Upper lobe of right lung (tissue), 1 donor: ENCODE measurements at places on chromosomes 2 and 18. TPM values are rescaled to one million over a fixed set of nuclear protein-coding genes. Genes with fewer than 3 reads are reported as not detected.

The NCKAP5 gene
- 40.8 TPM for total RNA-seq

The PIEZO2 gene
- total RNA-seq = 20.4 TPM

DNA sequence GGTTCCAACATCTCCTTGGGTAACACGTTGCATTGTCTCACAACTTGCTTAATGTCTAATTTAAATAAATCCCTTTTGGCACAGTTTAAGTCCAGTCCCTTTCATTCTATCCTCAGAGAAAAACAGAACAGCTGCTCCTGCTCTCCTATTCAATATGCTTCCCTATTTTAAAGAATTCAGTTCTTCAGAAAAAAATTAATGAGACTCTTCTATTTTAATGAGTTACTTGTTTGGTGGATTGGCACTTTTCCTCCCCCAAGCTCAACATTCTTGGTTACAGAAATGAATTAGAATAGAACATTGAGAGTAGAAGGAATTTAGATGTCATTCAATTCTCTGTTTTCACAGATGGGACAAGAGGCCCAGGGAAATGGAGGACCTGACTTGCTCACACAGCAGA lies 116.9 kb upstream of the ATP8B1 start:
- DNase-seq = no peak
- H3K36me3 ChIP-seq = no peaks in the 10 kb centered on the region
- no peaks in the 10 kb centered on the region for H3K27me3 ChIP-seq
- no peaks in the 10 kb centered on the region for H3K4me1 ChIP-seq
- no peak overlapping the region for H3K27ac ChIP-seq

- H3K4me1 ChIP-seq = peaks cover 6% of the 10 kb centered on the region
- no peak for DNase-seq
- H3K4me3 ChIP-seq = no peak overlapping the region
- H3K27ac ChIP-seq = no peak overlapping the region
- no peaks in the 10 kb centered on the region for H3K27me3 ChIP-seq
Measured at GRCh38 chr2:226892729-226893128, 56.9 kb downstream of the RHBDD1 start.

- no peak for DNase-seq
- no peaks in the 10 kb centered on the region for H3K27me3 ChIP-seq
- no peak overlapping the region for H3K4me3 ChIP-seq
- H3K4me1 ChIP-seq = no peaks in the 10 kb centered on the region
Measured at GRCh38 chr2:124832521-124832920, 807.4 kb downstream of the CNTNAP5 start.
